ENCODE measurements at places on chromosomes 4 and X.

GRCh38 chr4:54540931-54541330 lies 116.8 kb upstream of the KIT start:
- no peak for DNase-seq

GRCh38 chr4:165369522-165369921 lies 9.3 kb upstream of the CPE start:
- DNase-seq, result no peak

DNA sequence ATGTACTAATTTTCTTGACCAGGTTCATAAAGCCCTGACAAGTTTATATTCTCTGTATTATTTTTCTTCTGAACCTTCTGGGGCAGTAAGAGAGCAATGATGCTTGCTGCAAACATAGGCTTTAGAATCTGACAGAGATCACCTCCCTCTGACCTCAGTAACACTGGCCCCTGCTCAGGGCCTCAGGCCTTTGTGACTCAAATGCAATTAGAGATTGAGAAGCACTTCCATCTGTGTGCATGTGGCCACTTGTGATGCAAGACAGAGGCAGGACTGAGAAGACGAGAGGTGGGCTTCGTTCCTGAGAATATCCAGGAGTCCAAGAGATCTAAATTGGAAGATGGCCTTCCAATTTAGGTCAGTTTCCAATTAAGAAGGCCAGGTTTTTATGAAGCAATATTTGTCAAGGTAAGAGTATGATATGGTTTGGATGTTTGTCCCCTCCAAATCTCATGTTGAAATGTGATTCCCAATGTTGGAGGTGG lies 82.8 kb upstream of the VEGFC start:
- no peak for DNase-seq

- no peak for DNase-seq
These were observed 12.2 kb downstream of the UCP1 start for GRCh38 chr4:140556372-140557085.

Data from astrocyte (in vitro differentiated cells and primary cell).